Stromal cell of bone marrow (primary cell): ENCODE measurements at places on chromosomes 3 and 15.

GRCh38 chr15:29131840-29132420 is 137.7 kb downstream of the NSMCE3 start:
- DNase-seq = no peak

- DNase-seq = no peak
Observed at GRCh38 chr3:137330246-137330645, 372.5 kb downstream of the IL20RB start.

DNA sequence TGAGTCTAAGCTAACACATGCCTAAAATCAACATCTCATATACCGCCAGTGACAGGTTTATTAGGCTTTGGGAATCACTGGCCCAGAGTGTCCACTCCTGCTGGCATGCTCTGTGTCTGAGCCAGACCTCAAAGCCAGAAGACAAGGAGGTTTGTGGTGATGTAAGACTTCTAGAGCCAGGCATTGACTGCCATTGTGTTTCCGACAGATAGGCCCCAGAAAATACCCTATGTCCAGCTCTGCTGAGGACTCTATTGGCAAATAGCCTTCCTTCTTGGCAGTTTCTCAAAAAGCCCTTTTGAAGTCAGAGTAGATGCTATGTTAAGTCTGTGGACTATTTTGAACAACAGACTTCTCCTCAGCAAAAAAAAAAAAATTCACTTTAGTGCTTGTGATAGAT is 181.9 kb upstream of the UBE2E1 start:
- DNase-seq = no peak

DNA sequence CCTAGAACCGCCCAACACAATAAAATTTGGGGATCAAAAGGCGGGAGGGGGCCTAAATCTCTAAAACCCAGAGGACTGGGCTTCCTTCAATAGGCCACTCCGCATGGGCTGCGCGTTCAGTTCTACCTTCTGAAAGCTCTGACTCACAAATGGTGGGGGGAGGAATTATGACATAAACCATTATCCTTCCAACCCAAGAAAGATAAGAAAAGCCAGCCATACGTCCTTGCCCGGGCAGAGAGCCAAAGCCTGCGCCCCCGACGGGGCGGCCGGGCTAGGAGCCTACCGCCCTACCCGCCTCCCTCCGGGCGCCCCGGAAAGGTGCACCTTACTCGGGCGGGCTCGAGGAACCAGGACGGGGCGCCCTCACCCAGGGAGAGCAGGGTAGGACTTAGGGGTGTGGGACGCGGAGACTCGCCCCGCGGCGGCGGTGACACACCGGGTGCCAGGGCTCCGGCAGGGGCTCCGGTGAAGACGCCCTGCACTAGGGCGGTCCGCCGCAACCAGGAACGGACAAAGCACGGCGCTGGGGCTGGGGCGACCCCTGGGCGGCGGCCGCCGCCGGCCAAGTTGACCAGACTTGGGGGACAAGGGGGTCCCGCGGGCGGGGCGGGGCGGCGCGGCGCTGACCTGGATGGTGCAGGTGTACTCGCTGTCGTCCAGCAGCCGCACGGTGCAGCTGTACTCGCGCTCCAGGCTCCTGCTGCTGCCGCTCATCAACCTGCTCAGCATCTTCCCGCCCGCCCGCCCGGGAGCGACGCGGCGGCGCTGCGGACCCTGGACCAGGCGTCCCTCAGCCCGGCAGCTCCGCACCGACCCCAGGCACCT is 534 bp downstream of the FRMD5 start:
- DNase-seq = no peak

DNA sequence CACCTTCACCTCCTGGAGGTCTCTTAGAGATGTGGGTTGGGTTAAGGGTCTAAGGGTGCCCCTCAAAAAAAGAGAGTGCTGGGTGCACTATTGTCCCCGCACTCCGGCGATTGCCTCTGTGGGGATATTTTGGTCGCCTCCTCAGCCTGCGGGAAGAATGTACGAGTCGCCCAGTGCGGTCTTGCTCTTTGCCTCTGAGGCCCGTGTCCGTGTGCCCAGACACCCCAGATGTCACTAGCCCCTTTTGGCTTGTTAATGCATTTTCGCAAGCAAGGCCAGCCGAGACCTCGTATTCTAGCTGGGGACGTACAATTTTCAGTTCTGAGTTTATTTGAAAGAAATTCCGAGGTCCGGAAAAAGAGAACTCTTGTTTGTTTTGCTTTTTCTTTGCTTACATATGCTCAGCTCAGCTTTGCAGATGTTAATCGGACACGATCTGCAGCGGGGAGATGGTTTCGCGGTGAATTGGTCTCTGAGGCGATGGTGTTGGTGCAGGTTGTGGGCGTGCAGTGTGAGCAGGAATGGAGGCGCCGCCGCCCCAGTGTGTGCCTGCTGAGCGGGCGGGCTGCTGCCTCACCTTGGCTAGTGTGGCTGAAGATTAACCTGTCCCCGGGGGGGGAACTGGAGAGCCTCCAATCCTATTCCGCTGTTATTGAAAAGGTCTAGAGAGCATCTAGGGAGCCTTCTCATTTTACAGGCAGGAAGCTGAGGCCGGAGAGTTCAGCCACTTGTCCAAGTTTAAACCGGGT is 1.4 kb downstream of the ST6GAL1 start:
- DNase-seq = no peak

- no peak for DNase-seq
Observed at GRCh38 chr3:134359121-134360010, 14.9 kb downstream of the AMOTL2 start.

DNA sequence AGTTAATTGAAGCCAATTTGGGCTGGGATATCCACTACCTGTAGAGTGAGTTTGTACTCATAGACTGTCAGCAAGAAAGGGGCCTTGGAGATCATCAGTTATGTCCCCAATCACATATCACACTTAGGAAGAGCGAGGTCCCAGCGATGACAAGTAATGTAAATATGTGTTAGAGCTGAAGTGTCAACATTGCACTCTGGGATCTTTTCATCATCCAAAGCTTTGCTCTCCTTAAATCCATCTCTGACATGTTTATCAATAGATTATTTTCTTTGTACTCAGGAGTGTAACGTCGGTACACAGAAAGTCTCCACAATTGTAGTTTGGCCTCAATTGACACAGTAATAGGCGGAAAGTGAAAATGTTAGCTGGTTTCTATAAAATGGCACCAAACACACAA is 113.7 kb upstream of the TPRG1 start:
- no peak for DNase-seq

DNA sequence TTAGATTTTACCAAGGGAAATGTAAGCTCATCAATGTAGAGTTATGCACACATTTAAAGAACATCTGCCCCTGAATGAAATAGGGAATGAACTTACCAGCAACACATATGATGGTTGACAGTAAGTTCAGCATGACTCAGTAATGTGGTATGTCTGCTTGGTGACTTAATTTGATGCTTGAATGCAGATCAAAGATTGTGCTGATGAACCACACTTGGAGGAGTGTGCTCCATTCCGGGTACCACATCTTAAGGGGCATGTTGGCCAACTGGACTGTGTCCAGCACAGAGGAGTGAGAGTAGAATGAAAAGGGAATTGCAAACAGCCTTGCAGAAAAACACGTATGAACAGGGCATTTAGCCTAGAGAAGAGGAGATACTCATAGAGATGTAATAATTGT is 171.0 kb upstream of the RARB start:
- no peak for DNase-seq

GRCh38 chr15:68200016-68200861 is 4.9 kb downstream of the CALML4 start:
- DNase-seq = no peak

DNA sequence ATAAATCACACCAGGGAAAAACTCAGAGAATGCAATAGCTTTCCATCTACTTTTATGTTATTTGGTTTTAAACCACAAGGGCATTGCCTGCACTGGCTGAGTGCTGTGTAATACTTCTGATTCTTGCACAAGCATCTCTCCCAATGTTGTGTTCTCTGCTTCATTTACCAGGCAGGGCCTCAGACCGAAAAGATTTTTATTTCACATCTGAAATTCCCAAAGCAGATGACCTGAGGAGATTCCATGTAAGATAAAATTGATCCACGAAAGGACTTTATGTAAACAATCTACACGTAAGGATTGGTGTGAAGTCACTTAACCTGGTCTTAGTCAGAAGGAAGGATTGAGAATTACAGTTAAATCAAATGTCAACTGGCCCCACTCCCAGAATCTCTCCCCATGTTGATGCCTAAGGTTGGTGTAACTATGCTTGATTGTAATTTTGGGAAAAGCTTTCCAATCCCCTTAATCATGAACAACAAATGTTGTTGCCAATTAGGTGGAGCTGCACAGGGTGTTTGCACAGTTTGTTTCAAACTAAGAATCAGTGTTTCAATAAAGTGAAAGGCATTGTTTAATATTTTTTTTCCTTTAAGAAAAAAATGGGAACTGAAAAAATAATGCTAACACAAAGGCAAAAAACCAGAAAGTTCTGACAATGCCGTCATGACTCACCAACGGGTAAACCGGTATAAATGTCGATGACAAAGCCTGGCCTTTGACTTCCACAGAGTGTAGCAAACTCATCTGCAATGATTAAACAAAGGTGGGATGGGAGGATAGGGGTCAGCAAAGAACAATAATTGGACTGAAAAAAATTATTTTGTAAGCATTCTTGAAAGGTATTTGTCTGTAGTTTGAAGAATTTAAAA is 128.6 kb downstream of the DUT start:
- DNase-seq = peak; percentile 80

- DNase-seq = no peak
Observed at GRCh38 chr3:16474920-16475319, 38.6 kb downstream of the RFTN1 start.

DNA sequence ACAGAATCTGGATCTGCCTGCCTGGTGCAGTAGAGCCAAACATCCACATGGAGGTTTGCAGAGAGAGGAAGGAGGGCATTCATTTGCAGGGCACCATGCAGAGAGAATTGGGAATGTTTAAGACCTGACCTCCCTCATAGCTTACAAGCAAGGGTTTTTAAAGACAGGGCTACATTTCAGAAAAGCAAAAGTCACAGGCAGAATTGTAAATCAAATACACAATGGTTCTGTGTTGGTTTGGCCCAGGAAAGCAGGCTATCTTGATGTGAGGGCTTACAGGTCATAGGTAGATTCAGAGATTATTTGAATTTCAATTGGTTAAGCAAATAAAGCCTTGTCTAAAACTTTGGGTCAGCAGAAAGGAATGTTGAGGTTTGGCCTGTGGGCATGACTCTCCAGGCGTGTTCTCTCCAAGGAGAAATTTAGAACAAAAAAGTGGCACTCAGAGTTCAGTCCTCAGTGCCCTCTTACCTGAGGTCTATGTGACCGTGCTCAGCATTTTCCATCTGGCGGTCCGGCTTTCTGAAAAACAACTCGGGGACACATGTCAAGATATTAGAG is 91.5 kb downstream of the CD47 start:
- no peak for DNase-seq

- no peak for DNase-seq
Observed at GRCh38 chr3:112303764-112304325, 9.8 kb upstream of the SLC9C1 start.

- no peak for DNase-seq
Observed at GRCh38 chr3:157029365-157029790, 130.6 kb downstream of the CCNL1 start.

DNA sequence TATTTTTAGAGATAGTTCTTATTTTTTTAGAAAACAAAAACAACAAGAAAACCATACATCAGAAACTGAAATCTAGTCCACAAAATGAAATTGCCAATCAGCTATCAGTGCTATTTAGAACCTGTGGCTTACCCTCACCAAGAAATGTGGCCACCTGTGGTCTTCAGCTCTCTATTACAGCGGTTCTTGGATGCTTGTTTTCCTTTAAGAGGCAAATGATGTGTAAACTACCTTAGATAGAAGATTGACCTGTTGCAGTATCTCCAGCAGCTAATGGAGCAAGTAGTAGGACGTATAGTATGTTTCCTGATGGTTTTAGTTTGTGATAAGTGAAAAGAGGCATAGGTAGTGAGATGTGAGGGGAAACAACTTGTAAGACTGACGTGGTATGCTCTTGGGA is 21.2 kb downstream of the TFG start:
- DNase-seq = no peak

DNA sequence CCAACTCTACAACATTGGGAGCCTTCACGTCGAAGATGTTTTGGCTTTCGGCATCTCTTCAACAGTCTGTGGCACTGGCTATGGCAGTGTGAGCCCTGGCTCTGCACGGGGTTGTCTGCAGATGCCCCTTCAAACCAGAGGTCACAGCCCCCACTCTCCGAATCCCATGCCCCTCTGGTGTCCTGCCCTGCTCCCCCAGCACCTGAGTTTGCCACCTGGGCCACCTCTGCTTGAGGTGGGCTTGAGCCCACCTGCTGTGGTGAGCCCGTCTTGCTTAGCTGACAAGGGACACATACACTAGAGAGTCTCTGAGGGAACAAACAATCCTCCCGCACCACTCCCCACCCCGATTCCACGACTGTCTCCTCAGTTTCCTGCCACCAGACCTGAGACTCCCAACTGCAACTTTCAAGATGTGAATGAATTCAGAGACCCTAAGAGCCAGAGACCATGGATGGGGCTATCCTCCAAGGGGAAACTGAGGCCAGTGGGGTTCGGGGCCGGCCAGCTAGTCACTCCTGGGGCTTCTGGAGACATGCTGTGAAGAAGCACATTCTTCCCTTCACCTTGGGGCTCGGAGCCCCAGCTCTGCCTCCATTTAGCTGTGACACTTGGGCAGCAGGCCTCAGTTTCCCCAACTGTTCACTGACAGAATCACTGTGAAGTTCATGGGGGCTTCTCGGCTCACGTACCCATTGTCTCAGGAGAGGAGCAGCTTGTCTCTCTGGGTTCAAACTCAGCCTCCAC is 44.6 kb downstream of the TPRA1 start:
- no peak for DNase-seq

DNA sequence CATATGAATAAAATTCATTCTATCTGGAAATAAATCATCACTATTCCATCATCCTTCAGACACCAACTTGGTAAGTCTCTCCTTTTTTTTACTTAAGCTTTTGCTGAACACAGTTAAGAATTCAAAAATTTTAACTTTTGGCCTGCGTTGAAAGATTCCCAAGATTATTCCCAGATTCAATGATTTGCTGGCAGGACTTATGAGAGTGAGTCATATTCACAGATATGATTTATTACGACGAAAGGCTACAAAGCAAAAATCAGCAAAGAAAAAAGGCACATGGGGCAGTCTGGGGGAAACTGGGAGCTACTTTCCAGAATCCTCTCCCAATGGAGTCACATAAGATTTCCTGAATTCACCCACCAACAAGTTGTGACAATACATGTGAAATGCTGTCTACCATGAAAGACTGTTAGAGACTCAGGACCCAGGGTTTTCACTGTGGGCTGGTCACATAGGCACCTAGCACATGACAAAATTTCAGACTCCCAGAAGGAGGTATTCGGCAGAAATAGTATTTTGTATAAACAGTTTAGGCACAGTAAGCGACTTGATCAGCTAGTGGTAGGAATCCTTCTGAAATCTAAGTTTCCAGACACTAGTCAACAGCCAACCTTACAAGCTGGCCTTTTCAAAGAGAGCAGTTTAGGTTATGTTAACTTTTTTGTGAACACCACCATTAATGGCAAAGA is 82.1 kb downstream of the DLG1 start:
- peak; percentile 79 for DNase-seq
